ENCODE measurements at places on chromosomes 12 and 14.

DNA sequence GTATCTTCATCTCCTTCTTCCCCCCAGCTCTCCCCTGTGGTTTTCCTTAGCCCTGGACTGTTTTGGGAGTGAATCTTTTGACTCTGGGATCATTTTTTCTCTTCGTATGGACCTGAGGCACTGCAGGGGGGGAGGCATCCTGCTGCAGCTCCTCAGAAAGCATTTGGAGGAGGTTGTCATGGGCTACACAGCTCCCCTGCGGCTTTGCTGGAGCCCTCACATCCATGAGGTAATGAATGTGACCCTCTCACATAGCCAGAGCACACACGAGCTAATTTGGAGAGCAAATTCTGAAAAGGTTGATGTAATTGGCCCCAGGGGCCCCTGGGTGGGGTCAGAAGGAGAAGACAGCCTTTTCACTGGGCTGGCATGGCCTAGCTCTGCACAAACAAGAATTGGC lies 110.9 kb downstream of the PAH start:
- no peak for DNase-seq

DNA sequence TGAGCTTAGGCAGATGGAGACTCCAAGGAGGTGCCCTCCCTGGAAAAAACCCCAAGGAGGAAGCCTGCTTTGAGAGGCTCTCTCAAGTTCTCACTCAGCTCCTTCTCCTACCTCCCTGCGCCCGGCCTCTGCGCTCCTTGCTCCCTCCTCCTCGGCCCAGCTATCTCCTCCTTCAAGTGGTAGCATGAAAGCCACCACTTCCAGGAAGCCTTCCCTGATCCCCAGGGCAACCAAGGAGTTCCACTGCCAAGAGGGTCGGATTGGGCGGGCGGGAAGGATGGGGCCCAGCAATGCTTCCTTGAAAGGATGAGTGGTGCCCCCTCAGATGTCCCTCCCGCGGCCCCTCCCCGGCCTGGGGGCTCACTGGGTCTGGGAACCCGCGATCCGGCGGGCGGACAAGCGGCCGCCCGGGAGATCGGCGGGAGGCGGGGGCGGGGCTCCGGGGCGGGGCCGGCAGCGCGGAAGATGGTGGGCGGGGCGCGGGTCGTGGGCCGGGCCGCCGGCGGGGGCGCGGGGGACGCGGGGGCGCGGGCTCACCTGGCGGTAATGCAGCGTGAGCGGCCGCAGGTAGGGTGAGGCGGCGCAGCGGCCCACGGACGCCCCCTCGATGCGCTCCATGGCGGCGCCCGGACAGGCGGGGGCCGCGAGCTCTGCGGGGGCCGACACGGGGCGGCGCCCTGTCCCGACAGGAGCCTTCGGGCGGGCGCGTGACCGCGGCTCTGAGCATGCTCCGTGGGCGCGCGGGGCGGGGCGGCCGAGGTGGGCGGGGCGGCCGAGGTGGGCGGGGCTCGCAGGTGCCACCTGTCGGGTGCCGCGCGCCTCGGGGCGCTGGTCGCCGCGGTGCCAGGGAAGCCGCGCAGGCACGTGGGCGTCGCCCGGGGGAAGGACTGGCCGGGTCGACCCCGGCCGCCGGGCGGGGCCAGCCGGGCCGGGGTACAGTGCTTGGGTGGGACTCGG lies at the start of gene NUDT14:
Gene NUDT14 (minus strand): TSS at position 721 of the 957 bp plus-strand sequence. CDS start 103 bp downstream, at position 618.
- peak; percentile 81 for DNase-seq

- DNase-seq, result no peak
Measured at GRCh38 chr12:9143929-9144729, 28.4 kb upstream of the A2M start.

GRCh38 chr14:90759370-90760077 lies 56.7 kb downstream of the TTC7B start:
- DNase-seq, result no peak

DNA sequence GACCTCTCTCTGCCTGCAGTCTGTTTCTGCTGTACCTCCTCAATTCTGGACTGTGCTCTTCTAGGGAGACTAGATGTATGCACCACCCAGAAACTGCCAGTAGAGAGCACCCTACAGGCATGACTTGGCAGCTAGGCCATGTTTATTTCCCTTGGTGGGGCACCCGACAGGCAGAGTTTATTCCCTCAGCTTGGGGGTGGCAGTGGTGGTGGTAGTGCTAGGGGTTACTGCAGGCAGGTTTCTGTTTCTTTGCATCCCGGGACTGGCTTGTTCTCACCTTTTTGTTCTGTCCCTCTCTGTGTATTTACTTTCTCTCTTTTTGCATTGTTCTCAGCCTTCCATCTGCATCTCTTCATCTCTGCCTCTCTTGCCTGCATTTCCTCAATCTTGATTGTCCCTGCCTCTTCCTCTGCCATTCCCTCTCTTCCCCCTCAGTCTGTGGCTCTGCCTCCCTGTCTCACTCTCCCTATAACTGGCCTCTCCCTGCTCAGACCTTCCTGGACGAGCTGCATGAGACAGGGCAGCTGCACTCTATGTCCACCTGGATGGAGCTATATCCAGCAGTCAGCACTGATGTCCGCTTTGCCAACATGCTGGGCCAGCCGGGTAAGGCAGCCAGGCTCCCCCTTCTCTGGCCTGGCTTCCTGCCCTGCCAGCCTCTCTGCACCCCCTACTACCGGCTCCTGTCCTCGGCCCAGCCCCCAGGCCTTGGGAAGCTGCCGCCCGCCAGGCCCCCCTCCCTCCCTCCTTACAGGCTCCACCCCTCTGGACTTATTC lies 13.8 kb downstream of the PRPF40B start:
- DNase-seq, result no peak

- DNase-seq, result no peak
Measured at GRCh38 chr14:53064475-53064874, 88.6 kb downstream of the DDHD1 start.

- DNase-seq, result no peak
Measured at GRCh38 chr12:107254258-107254856, 161.0 kb upstream of the CRY1 start.

DNA sequence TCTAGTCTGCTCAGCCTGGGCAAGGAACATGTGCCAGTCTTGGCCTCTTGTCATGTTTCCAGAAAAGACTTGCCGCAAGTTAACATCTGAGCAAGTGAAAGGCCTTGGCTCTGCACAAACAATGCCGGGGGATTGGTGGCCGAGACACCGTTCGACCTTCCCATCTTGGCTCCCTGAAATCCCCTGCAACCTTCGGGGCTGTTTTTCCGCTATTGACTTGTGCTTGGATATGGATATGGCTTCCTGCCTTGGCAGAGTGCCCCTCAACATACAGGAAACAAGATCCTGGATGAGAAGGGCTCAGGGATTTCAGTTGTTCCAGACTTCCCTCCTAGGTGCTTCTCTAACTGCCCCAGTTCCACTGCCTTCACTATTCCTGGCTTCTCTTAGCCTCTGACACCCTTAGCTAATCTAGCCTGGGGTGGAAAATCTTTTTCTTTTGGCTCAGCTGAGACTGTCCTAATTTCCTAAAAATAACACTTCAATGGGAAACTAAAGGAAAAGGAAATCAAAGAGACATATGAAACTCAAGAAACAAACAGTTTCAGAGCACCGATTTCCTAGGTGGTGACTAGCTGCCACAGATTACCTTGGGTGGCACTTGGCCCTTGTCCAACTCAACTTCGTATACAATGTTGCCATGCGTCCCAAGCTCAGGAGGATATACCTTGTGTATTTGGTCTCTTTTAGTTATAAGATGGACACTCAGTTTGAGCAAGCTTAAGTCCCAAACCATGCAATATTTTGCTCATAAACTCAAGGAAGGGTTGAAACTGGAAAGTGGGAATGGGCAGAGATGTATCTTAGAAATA lies 33.9 kb downstream of the RDH12 start:
- no peak for DNase-seq

DNA sequence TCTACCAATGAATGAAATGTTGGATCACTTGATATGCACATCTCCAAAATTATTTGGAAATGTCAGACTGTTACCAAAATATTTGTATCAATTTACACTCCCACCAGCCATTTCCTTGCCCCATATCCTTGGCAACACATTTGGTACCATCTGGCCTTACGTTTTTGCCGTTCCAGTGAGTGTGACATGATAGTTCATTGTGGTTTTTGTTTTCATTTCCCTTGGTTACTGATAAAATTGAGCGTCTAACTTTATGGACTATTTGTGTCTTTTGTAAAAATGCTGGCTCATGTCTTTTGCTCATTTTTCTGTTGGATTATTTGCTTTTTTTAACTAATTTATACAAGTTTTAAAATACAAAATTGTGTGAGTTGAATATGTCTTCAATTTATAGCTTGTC lies 11.0 kb downstream of the KLHDC1 start:
- DNase-seq, result no peak

DNA sequence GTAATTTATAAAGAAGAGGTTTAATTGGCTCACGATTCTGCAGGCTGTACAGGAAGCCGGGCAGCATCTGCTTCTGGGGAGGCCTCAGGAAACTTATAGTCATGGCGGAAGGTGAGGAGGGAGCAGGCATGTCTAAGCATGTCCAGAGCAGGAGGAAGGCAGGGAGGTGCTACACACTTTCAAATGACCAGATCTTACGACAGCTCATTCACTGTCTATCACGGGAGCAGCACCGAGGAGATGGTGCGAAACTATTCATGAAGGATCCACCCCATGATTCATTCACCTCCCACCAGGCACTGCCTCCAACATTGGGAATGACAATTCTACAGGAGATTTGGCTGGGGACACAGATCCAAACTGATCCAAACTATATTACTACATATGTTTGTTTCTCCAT lies 10.0 kb downstream of the SFSWAP start:
- DNase-seq, result no peak

GRCh38 chr12:39138268-39138667 lies 232.9 kb upstream of the CPNE8 start:
- DNase-seq, result no peak

GRCh38 chr12:65902500-65902899 lies 78.2 kb downstream of the HMGA2 start:
- no peak for DNase-seq

GRCh38 chr12:11814374-11814773 lies 164.9 kb downstream of the ETV6 start:
- no peak for DNase-seq

DNA sequence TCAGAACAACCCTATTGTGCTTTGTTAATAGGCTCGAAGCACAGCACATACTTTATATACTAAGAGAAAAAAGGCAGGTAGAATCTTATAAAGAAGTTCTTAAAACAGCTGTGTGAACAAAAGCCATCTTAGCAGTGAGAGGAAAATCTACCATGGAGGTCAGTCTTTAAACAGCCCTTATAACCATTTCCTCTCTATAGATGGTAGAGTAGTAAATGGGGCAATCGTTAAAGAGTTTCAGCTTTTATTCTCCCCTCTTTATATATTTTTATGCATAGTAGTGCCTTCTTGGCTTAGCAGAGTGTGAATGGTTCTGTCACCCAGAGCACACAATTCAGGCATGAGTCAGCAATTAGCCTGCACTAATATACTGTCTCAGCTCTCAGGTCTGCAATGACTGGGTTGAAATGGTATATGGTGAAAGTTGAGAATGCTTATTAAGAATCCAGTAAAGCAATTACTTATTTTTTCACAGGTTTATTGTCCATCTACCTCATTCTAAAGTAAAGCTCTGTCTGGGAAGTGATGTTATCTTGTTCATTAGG lies 305.0 kb downstream of the NELL2 start:
- no peak for DNase-seq

GRCh38 chr12:79482921-79483320 lies 207.8 kb downstream of the PAWR start:
- no peak for DNase-seq

- no peak for DNase-seq
Measured at GRCh38 chr12:26726956-26727355, 106.0 kb downstream of the ITPR2 start.

- DNase-seq, result no peak
Measured at GRCh38 chr12:4307593-4308333, 13.2 kb upstream of the TIGAR start.

- no peak for DNase-seq
Measured at GRCh38 chr12:76346798-76347420, 1.3 kb downstream of the BBS10 start.

GRCh38 chr14:67820428-67820971 lies 921 bp downstream of the RAD51B start:
- DNase-seq, result no peak

GRCh38 chr12:28104903-28105864 lies 85.1 kb upstream of the CCDC91 start:
- DNase-seq, result no peak

DNA sequence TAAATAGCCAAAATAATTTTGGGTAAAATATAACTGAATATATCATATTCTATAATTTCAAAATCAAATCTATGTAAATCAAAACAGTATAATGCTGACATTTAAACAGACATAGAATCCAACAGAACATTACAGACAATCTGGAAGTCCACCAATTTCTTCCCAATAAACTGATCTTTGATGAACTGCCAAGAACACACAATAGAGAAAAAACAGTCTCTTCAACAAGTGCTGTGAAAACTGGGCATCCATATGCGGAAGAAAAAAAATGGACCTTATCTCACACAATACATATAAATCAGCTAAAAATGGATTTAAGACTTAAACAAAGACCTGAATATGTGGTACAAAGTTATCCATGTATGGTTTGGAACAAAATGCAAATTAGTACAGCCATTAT lies 1022.7 kb downstream of the TMEM121 start:
- no peak for DNase-seq

DNA sequence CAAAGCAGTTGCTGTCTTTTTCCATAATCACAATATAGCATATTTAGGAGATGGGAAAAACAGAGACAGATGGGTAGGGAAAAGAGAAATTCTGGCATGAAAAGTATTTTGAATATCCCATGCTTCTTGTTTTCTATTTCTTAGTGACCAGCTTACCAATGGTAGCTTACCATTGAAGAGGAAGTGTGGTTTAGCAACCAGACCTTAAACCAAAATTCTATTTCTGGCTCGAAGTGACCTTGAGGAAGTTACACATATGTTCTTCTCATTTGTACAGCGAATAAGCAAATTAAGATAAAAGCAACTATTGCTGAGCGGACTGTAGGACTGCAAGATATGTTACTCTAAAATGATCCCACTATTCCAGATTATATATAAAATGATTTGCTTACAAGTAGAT lies 82.9 kb downstream of the FGD4 start:
- DNase-seq, result no peak

GRCh38 chr12:52227606-52228166 lies 5.4 kb upstream of the KRT7 start:
- no peak for DNase-seq

DNA sequence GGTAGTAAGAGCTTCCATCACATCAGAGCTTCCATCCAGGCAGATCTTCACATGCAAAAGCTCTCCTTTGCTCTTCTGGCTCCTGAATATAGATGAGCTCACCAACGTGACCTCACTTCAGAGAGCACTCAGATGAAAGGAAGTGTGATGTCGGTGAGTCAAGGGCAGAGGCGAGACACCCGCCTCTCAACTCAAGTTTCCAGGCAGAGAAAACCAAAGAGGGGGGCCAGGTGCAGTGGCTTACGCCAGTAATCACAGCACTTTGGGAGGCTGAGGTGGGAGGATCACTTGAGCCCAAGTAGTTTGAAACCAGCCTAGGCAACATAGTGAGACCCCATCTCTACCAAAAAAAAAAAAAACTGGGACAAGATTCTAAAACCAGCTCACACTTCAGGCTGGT lies 126.9 kb downstream of the DUSP6 start:
- DNase-seq, result peak; percentile 41
